ENCODE measurements at places on chromosomes 1 and 21. TPM values are rescaled to one million over a fixed set of nuclear protein-coding genes. Genes with fewer than 3 reads are reported as not detected.

The DYNLT4 gene
- polyA plus RNA-seq = 0.26 TPM

The RHOU gene
- polyA plus RNA-seq = 18.1 TPM

The MFAP2 gene
- 219 TPM for polyA plus RNA-seq

The NID1 gene
- polyA plus RNA-seq = 190 TPM

The ARHGAP29 gene
- 69.0 TPM for polyA plus RNA-seq

The CD244 gene
- 0.11 TPM for polyA plus RNA-seq

The ADGRL4 gene
- 28.2 TPM for polyA plus RNA-seq

The DMBX1 gene
- polyA plus RNA-seq = not detected

The GJC2 gene
- polyA plus RNA-seq = 0.58 TPM

The FCRLB gene
- 5.6 TPM for polyA plus RNA-seq

The PCP4L1 gene
- 1.6 TPM for polyA plus RNA-seq

The KRTAP19-3 gene
- polyA plus RNA-seq = not detected

The FAM163A gene
- 0.79 TPM for polyA plus RNA-seq

The TMEM183A gene
- 73.9 TPM for polyA plus RNA-seq

The CASQ2 gene
- polyA plus RNA-seq = 1.2 TPM

The RABGGTB gene
- 96.9 TPM for polyA plus RNA-seq

The MR1 gene
- polyA plus RNA-seq = 5.7 TPM

The TTC39A gene
- 7.4 TPM for polyA plus RNA-seq

The SHISAL2A gene
- polyA plus RNA-seq = 2.1 TPM

The NMNAT2 gene
- 4.6 TPM for polyA plus RNA-seq

The CRNN gene
- polyA plus RNA-seq = not detected

The CRYAA gene
- polyA plus RNA-seq = 0.08 TPM

The WDR47 gene
- polyA plus RNA-seq = 15.7 TPM

The SV2A gene
- 8.8 TPM for polyA plus RNA-seq

The HTR6 gene
- 1.5 TPM for polyA plus RNA-seq

The TBX15 gene
- 0.18 TPM for polyA plus RNA-seq

The AMY1C gene
- polyA plus RNA-seq = not detected

The PDE4B gene
- polyA plus RNA-seq = 9.7 TPM

The ALX3 gene
- polyA plus RNA-seq = not detected

The CRABP2 gene
- 106 TPM for polyA plus RNA-seq

The FAM72B gene
- 5.2 TPM for polyA plus RNA-seq

The TCEA3 gene
- 49.0 TPM for polyA plus RNA-seq

The TP73 gene
- polyA plus RNA-seq = 0.60 TPM

The CDCA8 gene
- 15.9 TPM for polyA plus RNA-seq

The TBCE gene
- polyA plus RNA-seq = 56.7 TPM

The PPFIA4 gene
- 9.6 TPM for polyA plus RNA-seq

The DENND2C gene
- 3.2 TPM for polyA plus RNA-seq

The TPTE gene
- polyA plus RNA-seq = not detected

The ROR1 gene
- polyA plus RNA-seq = 30.2 TPM

The CELA3B gene
- 0.13 TPM for polyA plus RNA-seq

The MMP23B gene
- 38.6 TPM for polyA plus RNA-seq

The COQ8A gene
- polyA plus RNA-seq = 34.4 TPM

The FCAMR gene
- 10.3 TPM for polyA plus RNA-seq

The RALGPS2 gene
- polyA plus RNA-seq = 31.7 TPM

The ACKR1 gene
- 0.79 TPM for polyA plus RNA-seq

The CORT gene
- 1.5 TPM for polyA plus RNA-seq

The LEFTY1 gene
- 5.1 TPM for polyA plus RNA-seq

The RORC gene
- polyA plus RNA-seq = 1.1 TPM

The TMEM200B gene
- polyA plus RNA-seq = 14.3 TPM

The SELENON gene
- 86.6 TPM for polyA plus RNA-seq

Measured in right renal pelvis (tissue), 4 donors.